ENCODE measurements at places on chromosomes 13 and 19.

GRCh38 chr13:46389457-46390451, 2.7 kb upstream of the RUBCNL start:
- DNase-seq = no peak

DNA sequence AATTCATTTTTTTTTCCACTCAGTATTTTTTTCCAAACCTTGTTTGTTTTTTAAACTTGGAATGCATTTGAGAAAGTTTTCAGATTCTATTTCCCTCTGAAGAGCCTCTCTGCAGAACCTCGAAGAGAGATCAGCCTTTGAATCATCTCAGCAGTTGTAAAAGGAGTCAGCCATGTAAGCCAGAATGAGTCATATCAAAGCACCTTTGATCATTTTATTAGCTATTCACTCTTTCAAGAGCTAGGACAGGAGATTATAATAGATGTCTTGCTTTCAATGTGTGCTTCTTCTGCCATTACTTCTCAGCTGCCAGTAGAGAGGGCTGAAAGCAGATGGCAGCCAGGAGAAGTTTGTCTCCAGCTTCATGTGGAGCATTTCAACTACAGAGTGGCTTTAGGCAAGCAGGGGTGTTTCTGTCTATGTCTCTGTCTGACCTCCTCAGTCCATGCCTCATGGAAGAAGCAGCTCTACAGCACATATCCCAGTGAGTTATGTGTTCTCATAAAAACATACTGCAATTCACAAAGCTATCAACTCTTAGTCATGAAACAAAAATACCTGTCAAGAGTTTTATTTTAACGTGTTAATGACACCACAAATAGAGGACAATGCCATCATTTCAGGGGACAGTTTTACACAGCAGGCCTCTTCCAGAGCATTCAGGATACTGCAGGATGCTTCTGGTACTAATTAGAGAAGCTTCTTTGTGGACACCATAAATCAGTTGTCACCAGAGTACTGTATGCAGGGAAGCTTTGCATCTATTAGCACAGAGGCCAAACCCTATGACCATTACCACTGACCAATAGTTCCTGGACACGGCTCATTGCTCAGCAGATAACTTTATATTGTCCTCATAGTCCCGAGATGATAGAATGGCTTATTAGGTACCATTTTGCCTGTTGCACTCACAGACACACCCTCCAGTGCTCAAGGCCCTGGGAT, 94.3 kb downstream of the NHLRC3 start:
- no peak for DNase-seq

GRCh38 chr19:14106840-14107239, 10.7 kb downstream of the PRKACA start:
- no peak for DNase-seq

DNA sequence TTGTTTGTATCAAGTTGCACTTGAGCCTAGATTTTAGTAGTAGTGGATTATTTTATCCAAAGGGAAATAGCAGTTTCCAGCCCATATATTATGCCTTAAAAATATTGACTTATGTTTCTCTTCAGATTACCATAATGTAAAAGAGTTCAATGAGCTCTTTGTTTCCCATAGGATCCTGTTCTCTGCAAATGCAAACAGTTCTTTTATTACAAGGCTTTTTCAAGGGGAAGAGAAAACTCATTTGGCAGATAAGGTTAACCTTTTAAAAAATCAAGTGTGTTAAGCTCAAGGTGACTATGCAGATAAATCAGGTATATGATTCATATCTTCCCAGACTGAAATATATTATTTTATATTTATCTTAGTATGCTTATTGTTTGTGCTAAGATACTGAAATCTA, 961.2 kb upstream of the SPRY2 start:
- no peak for DNase-seq

GRCh38 chr13:47478985-47479384, 522.1 kb downstream of the SUCLA2 start:
- no peak for DNase-seq

GRCh38 chr19:12648088-12648487, 18.5 kb downstream of the MAN2B1 start:
- DNase-seq = no peak

DNA sequence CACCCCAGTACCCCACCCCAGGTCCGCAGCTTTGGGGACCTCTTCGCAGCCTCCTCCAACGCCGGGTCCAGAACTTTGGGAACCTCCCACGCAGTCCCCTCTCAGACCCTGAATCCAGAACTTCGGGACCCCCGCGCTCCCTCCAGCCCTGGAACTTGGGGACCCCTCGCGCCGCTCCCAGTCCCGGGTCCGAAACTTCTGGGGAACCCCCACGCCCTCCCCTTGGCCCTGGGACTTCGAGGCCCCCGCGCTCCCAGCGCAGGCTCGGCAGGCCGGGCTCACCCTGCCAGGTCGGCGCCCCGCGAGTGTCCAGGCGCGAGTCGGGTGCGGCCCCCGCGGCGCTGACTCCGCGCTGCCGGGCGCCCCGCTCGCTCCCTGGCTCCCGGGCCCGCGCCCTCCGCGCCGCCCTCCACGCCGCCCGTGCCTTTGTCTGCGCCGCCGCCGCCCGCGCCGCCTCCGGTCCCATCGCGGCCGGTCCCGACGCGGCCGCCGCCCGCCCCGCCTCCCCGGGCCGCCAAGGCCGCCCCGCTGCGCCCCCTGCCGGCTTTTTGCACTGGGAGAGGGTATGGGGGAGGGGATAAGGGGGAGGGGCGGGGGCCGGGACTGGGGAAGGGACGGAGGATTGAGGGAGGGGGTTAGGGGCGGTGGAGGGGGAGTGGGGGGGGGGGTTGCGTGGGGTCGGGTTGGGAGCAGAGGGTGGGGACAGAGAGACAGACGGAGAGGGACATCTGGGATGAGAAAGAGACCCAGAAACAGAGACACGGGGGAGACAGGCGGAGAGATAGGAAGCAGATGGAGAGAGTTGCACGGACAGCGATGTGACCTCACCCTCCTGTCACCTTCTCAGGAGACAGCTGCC, at the start of gene HOMER3:
Gene HOMER3, minus strand, starts transcription at position 449 of the 859 bp plus-strand sequence. CDS start 2,235 bp downstream, outside the sequence.
- DNase-seq = no peak

DNA sequence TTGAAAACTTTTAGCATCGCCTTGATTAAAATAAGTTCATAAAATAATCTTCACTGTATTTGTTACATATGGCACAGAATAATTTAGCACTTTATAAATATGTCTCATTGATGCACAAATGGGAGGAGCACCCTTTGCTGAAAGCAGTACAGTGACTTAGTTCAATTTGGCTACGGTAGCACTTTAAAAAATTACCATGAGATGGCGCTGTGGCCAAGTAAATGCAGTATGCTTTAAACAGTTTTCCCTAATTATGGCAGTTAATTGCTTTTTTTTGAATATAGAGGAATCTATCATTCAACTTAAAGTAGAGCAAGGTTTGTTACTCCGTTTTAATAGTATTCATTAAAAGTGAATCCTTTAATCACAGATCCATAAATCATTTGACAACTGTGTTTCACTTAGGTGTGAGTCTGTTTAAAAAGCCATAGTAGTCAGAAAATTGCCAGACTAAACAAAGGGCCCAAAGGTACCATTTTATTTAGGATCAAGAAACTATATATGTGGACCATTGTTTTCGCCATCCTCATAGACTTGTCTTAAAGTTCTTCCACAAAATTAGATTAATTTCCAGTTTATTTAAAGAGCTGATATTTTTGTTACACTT, 34.7 kb upstream of the ESD start:
- DNase-seq = peak; percentile 1

DNA sequence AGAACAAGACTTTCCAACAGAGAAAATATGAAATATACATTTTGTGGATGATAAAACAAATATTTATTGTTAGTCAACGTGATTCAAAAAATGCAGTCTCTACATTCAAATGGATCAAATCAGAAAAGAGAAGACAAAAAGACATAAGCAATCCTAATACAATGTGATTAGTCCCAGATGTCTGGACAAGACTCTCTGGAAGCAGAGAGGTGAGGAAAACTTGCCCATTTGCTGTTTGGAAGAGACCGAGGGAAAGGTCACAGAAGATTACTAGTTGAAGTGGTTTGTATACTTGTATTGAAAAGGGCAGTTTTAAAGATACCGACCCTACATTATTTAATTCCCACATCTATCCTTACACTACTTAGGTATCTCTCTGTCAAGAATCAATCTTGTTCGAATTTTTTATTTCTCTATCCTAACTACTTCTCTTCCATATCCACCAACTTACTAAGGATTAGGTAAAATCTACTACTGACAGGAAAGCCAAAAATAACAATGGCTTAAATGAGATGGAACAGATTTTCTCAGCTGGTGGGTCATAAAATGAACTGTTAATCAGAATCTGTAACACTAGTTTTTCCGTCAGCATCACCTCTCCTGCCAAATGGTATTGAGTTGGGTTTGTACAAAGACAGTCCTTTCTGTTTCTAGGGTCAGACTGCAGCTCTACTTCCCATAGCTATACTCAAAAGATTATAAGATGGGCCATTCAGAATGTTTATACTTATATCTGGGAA, 497.1 kb downstream of the DCT start:
- no peak for DNase-seq

- DNase-seq = peak; percentile 74
These were observed 144.1 kb downstream of the DPF1 start for GRCh38 chr19:38079926-38080380.

DNA sequence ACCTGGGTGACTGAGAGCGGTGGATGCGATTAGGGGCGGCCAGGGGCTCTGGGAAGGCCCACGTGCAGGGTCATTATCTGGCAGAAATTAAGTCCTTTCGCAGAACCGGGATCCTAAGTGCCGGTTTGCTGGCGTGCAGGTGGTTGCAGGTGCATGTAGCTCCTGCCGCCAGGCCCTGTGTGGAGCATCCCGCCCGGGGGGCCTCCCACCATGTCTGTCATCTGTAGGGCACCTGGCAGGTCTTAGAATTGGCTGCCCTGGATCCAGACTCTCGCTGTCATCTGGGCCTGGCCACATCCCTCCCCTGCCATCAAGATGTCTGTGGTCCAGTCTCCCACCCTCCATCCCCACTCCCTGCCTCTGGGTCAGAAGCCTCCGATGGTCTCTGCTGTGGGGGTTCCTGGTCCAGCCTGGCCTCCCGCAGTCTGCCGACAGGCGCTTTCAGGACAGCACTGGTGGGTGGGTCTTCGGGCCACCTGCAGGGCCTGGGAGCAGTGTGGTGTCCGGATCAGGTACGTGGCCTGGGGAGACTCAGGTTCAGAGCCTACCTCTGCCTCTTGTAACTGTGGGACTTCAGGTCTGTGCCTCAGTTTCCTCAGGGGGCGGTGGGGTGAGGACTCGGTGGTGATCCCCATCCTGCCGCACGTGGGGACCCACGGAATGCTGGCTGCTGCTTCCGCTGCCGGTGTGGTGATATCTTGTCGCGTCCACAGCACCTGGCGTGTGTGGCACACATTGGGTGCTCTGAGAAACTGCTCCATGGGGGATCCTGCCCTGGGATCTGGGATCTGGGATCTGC, 5.4 kb downstream of the GNA11 start:
- no peak for DNase-seq

- DNase-seq = no peak
These were observed 379.3 kb upstream of the SGCG start for GRCh38 chr13:22801402-22802003.

DNA sequence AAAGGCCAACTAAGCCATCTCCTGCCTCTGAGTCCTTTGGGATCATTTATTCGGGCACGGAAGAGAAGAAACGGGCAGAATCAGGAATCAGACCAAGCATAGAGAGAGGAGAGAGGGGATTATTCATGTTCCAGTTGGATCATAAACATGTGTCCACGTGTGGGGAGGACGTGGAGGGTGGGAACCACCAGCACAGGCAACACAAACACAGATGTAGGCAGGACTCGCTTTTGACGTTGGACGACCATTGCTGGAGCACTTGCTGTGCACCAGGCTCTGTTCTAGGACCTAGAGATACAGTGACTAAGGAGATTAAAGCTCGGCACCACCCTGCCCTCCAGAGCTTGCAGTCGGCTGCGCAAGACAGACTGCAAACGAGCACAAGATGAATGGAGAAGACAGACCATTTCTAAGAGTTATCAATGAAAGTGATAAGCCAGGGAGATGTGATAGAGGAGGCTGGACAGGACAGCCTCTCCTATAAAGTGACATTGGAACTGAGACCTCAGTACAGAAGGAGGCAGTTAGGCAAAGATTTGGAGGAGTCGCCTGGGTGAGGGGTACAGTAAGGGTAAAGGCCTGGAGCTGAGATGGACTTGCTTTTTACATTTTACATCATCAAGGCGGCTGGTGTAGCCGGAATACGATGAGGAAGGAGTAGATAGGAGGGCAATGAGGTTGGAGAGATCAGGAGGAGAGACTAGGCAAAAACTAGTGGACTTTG, 716 bp downstream of the SH2D3A start:
- DNase-seq = no peak

DNA sequence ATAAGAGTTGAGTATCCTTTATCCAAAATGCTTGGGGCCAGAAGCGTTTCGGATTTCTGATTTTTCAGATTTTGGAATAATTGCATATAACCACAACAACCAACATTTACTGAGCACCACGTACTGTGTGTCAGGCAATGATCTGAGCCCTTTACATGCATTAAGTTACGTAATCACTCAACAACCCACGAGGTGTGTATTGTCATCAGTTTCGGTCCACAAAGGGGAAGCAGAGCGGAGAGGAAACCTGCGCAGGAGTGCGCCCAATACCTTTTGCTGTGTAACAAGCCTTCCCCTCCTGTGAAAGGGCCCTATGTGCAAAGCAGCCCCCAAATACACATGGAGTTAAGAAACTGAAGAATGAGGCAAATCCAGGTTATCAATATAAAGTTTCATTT, 20.7 kb upstream of the NLRP12 start:
- no peak for DNase-seq

GRCh38 chr13:95083758-95084157, 217.5 kb downstream of the ABCC4 start:
- DNase-seq = peak; percentile 40

GRCh38 chr19:39430675-39431593, 4.8 kb downstream of the RPS16 start:
- no peak for DNase-seq

DNA sequence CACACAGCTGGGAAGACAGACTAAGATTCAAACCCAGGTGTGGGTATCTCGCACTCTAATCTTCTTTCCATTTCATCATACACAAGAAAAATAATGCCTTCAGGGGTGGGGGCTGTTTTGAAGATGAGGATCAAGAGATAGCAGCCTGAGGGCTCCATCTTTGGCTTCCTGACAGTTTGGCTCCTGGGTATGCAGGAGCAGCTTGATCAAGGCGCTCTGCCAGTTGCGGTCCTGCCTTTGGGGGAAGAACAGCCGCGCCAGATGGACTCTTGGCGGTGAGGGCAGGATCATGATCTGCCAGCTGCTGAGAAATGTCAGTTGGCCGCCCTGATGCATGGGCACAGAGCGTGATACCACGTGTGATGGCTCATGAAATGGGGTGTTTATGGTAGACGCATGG, 119.1 kb downstream of the IER2 start:
- DNase-seq = no peak

DNA sequence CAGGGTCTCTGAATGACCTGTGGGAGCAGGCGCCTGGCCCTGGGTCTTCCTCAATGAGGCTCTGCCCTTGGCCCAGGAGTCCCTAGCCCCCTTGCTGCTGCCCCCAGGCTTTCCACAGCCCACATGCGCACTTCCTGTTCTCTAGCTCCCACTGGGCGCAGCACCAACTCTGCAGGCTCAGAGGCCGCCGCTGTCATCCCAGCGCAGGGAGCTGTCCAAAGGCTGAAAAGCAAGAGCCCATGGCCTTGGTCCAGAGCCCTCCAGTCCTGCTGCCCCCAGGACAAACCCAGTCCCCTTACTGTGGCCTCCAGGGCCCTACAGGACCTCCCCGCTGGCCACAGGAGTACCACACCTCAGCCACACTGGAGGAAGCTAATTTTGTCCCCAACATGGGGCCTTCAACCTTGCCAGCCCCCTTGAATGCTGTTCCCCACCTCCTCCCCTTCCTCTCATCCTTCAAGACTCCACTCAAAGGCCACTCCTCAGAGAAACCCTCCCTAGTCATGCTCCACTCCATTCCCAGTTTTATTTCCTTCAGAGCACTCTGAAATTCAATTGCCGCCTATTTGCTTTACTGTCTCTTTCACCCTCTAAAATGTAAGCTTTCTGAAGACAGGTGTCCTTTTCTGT, 8.0 kb upstream of the POU2F2 start:
- DNase-seq = no peak

Data from BJ (cell line).